ENCODE measurements at places on chromosomes 2 and 18. TPM values are rescaled to one million over a fixed set of nuclear protein-coding genes. Genes with fewer than 3 reads are reported as not detected.

DNA sequence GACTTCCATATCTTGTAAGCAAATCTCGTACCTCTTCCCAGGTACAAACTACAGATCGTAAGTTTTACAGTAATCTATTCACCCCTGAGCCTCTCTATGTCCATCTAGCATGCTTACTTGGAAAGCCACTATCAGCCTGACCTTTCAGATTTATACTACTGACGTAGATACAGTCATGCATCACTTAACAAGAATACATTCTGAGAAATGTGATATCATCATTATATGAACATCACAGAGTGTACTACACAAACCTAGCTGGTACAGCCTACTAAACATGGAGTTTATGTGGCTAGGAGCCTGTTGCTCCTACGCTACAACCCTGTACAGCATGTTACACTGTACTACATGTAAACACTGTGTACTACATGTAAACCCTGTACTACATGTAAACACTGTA lies 293.2 kb upstream of the ZNF804A start:
- no peak for DNase-seq

- DNase-seq: no peak
Measured at GRCh38 chr2:237150831-237151375, 65.2 kb downstream of the COPS8 start.

DNA sequence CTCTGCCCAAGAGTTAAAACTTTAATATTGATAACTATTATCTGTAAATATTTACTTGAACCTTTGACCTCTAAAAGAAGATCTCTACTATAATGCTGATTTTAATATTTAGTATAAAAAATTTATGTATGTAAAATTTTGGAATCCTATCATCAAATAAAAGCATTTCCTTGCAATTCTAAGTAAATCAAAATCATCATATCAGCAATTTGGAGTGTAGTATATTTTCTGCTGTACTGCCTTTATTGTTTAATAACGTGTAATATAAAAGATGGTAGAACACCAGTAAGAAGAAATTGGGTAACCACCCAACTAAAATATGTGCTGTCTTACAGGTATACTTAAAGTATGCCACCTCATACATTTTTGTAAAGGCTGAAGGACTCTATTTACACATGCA lies 94.6 kb downstream of the TLK1 start:
- DNase-seq: no peak

DNA sequence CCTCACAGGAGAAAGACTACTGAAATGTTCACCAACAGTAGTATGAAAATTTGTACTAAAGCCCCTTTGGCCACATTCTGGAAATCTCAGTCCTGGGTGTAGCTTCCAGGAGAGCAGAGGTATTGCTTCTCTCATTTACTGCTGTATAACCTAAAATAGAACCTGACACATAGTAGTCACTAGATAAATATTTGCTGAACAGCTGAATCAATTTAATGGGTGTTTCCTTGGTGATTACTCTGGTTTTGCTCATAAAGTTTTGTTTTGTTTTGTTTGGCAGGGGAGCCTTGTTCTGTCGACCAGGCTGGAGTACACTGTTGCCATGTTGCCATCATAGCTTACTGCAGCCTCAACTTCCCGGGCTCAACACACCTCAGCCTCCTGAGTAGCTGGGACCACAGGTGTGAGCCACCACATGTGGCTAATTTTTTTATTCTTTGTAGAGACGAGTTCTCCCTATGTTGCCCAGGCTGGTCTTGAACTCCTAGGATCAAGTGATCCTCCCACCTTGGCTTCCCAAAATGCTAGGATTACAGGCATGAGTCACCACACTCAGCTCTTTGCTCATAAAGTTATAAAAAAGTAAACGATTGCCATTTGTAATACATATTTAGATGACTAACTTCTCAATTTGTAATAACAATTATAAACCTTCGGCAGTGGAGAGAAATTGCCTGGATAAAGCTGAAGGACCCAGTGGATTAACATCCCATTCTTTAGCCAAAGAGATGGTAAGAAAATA lies 11.5 kb upstream of the PARD3B start:
- no peak for DNase-seq

GRCh38 chr2:39666491-39667101 lies 879 bp downstream of the TMEM178A start:
- no peak for DNase-seq

PLEKHB2 gene
- total RNA-seq: 164 TPM
